ENCODE measurements at places on chromosomes 5 and 9.

DNA sequence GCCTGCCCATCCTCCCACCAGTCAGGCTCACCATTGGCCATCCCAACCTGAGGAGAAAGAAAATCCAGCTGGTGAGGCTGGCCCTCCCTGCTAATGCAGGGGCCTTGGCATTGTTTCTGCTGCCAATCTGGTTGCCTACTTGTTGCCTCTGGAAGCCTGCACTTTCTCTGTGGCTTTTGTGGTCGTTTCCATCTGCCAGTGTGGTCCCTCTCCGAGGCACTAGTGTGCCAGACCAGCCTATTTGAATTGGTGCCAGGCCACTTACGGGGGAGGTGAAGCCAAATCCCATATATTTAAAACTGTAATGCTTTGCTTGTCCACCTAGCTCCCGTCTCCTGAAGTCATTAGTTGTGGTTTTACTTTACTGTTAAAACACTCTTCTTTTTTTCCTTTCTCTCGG is 213.4 kb upstream of the ADAMTSL1 start:
- DNase-seq = no peak

DNA sequence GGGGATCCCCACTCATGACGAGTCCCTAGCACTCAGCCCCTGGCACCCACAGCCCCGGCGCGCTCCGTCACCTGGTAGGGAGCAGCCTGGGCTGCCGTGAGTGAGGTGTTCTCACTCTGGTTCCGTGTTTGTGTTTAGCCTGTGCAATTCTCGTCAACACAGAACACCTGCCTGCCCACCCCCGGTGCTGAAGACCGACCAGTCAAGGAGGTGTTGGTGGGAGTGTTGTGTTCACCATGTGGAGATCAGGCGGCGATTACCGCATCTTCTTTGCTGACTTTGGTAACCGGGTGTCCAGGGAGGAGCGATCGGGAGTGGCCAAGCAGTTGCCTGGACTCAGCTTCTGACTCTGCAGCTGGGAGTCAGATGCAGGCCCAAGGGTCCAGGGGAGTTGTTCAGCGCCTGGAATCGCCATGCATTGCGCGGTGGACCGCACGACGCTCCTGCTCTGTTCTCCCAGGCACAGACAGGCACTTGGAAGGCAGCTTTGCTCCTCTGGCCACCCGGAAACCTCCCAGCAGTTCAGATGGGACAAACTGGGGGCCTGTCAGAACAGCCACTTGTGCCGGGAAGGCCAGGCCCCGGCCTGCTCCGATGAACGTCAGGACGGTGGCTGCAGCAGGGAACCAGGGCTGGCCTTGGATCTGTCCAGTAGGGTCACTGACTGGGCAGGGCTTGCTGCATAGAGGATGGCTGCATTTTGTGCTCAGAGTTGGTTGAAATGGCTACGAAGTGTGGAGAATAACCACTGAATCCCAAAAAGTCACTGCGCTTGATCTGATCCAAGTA is 28.2 kb downstream of the EXOC3 start:
- DNase-seq = no peak

GRCh38 chr5:91122651-91123050 is 260.5 kb downstream of the ARRDC3 start:
- no peak for DNase-seq

GRCh38 chr9:13845460-13845859 is 468.5 kb downstream of the NFIB start:
- no peak for DNase-seq

- DNase-seq = no peak
These were observed 10.2 kb upstream of the LCN15 start for GRCh38 chr9:136774416-136775045.

DNA sequence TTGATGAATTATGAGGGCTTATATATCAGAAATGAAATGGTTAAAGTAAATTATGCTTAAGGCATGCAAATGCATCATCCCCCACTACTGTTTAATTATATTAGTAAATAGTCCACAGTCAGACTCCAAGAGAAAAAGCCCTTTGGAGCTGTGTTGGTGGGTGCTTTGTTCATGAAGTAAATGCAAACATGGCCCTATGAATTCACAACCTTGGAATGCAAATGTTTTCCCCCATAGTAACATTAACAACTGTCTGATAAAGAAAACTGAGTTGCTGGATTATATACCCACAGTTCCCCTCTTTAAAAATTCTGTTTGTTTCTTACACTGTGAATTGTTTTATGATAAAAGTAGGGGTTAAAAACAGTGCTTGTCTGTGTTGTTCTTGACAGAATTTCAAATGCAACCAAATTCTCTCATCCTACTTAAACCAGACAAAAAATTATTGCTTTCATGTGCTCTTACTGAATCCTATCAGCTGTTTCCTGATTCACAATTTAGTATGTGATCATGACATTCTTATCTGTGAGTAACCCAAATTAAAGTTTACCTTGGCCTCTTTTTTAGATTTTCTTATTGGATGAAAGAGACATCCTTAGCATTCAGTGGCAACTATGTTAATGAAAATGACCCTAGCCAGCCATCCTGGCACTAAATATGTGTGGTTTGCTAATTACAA is 48.5 kb upstream of the SNCAIP start:
- no peak for DNase-seq

DNA sequence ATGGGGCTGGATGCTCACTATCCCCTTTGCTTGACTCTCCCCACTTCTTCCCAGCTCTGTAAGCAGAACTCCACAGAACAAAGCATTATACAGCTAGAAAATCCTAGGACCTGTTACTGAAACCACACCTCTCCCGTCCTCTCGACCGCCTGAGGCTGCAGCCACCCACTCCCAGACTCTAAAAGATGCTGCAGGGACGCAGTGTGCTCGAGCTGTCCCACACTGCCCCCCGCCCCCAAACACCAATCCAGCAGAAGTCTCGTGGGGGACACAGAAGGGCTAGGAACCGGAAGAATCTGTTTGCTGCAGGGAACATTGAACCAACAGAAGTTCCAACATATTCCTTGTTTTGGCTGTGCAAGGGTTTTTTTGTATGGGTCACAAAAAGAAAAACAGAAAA is 7.6 kb downstream of the CAMK2A start:
- DNase-seq = no peak

DNA sequence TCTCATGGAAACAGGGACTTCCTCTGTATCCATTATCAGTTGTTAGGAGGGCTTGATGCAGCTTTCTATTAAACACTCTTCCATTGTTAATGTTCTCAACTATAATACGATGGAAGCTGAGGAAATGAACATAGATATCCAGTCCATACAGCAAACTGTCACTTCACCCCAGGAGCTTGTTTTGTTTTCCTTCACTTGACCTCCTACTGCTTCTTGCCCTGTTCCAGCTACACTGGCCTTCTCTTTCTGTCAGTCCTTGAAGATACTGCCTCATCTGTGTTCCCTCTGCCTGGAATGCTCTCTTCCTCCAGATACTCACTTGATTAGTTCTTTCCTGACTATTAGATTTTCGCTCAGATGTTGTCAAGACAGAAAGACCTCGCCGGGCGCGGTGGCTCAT is 17.1 kb downstream of the CTNNA1 start:
- no peak for DNase-seq

GRCh38 chr9:134314039-134314949 is 12.0 kb upstream of the RXRA start:
- DNase-seq = no peak

- DNase-seq = no peak
These were observed 47.6 kb downstream of the ACER2 start for GRCh38 chr9:19456426-19456825.

- DNase-seq = no peak
These were observed 135.4 kb upstream of the CKMT2 start for GRCh38 chr5:81097713-81098112.

GRCh38 chr5:41812156-41812555 is 58.1 kb downstream of the OXCT1 start:
- no peak for DNase-seq

DNA sequence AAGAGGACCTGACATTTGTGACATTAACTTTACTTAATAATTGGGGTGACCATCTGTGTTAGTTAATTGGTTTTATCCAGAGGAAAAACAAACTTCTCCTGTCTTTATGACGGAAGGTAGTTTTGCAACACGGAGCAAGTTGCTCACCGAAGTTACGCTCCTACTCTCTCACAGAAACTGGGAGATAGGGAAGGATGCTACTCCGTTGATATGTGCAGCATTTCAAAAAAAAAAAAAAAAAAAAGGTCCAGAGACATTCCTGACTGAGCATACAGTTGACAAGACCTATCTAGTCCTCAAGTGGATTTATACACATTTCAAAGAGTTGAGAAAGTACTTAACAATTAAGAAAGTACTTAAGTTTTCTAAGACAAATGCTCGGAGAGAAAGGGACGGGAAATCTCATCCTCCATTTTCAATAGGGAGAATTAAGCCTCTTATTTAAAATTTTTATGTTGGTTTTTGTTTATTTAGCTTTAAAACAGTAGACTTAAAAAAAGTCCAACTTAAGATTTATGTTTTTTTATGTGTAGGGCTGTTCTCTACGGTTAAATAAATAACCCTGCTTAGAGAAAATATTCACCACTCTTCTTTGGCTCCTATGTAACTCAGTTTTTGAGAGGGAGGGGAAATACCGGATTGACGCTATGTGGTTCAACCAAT is 455 bp upstream of the FER start:
- no peak for DNase-seq

GRCh38 chr5:168302785-168303184 is 11.3 kb downstream of the WWC1 start:
- no peak for DNase-seq

GRCh38 chr9:95023217-95024003 is 294.1 kb downstream of the FANCC start:
- DNase-seq = no peak

GRCh38 chr5:157554179-157555036 is 21.2 kb downstream of the ADAM19 start:
- no peak for DNase-seq

DNA sequence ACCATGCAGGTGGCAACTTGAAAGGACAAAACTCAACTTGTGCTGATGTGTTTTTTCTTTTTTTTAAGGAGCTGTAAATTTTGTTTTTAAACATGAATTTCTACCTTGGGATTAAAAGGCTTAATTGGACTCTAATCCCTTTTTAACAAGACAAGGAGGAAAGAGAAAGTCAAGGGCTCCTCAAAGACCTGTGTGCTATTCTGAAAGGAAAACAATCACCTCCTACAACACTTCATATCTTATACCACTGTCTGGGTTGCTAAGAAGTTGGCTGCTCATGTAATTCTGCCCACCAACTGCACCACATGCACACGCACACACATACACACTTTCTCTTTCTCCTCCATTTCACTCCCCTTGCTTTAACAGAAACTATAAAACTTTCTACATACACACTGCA is 78.6 kb downstream of the SH3RF2 start:
- no peak for DNase-seq

DNA sequence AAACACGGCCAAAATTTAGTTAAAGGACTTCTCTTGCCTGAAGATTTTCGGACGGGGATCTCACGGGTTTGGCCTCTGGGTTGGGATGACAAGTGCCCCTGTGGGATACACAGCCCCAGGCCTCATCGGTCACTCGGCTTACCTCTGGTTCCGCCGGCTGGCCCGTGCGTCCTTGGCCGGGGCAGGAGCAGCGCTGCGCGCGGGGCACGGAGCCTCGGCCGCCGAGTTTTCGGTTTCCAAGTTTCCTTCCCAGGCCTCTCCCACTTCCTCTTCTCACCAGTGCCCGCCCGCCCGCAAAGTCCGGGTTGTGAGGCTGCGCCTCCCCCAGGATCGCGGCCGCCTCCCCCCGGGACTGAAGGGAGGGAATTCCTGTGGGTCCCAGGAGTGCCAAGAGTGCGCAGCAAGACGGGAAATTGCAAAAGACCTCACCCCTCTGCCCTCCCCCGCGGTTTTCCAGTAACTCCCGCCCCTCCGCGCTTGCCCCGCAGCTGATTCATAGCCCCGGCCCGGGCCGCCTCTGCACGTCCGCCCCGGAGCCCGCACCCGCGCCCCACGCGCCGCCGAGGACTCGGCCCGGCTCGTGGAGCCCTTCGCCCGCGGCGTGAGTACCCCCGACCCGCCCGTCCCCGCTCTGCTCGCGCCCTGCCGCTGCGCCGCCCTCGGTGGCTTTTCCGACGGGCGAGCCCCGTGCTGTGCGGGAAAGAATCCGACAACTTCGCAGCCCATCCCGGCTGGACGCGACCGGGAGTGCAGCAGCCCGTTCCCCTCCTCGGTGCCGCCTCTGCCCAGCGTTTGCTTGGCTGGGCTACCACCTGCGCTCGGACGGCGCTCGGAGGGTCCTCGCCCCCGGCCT is at the start of gene OSMR:
Gene OSMR, plus strand, starts transcription at position 487 of the 853 bp plus-strand sequence. CDS start 23,033 bp downstream, outside the sequence.
- no peak for DNase-seq

GRCh38 chr5:2461701-2462691 is 289.5 kb downstream of the IRX2 start:
- no peak for DNase-seq

DNA sequence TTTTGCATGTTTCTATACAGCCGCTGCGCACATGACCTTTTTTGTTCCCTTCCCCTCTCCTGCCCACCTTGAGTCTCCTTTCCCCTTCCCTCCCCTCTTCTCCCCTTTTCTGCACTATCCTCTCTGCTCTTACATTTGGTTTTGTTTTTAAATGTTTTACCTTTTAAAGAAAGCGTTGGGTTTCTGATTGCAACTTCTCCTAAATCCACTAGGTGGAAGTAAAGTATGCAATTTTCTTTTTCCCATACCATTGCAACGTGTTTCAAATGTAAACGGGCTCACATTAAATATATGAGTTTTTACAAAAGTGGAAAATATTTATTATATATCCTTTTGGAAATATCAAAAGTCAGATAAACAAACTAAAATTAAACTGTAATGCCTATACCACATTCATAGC is 500.9 kb downstream of the DIRAS2 start:
- no peak for DNase-seq

Data from stimulated activated CD8-positive, alpha-beta memory T cell treated with anti-CD3 and anti-CD28 coated beads, Interleukin-4, amount 100 ng/mL, for 1 hour (primary cell).